ENCODE measurements at places on chromosomes 12 and 14.
A peak's percentile ranks its signal among the peaks of the same experiment; 100 is the strongest.

DNA sequence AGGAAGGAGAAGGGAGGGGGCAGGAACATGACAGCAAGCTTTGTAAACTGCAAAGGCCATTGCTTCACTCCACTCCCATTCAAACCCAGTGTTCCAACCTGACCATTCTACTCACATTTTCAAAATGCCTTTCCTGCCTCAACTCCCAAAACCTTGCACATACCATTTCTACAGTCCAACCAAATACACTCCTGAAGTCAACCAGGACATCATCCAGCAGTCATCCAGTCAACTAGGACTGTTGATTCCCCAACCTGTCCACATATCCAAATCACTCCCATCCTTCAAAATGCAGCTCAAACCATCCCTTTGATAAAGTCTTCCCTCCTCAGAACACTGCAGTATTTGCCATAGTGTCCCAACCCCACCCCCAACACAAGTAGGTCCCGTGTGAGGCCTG is 2.9 kb downstream of the SMUG1 start:
- DNase-seq, result no peak

GRCh38 chr12:132187646-132188450 is 43.6 kb downstream of the NOC4L start:
- no peak for DNase-seq

- DNase-seq, result no peak
Measured at GRCh38 chr14:99586054-99586760, 17.8 kb downstream of the CCDC85C start.

GRCh38 chr12:64716371-64716770 is 42.8 kb downstream of the GNS start:
- no peak for DNase-seq

- no peak for DNase-seq
Measured at GRCh38 chr12:112988224-112988623, 9.9 kb downstream of the OAS2 start.

GRCh38 chr12:6367065-6367968 is 8.0 kb downstream of the SCNN1A start:
- DNase-seq, result peak; percentile 80

GRCh38 chr14:90714811-90715210 is 101.4 kb downstream of the TTC7B start:
- DNase-seq, result no peak
